Activated effector memory CD4-positive, alpha-beta T cell treated with anti-CD3 and anti-CD28 coated beads, Interleukin-2, amount 50 U/mL, for 16 hours (primary cell): ENCODE measurements at places on chromosomes 2 and 18.

GRCh38 chr2:214005337-214005736 is 405.5 kb upstream of the VWC2L start:
- DNase-seq = no peak

DNA sequence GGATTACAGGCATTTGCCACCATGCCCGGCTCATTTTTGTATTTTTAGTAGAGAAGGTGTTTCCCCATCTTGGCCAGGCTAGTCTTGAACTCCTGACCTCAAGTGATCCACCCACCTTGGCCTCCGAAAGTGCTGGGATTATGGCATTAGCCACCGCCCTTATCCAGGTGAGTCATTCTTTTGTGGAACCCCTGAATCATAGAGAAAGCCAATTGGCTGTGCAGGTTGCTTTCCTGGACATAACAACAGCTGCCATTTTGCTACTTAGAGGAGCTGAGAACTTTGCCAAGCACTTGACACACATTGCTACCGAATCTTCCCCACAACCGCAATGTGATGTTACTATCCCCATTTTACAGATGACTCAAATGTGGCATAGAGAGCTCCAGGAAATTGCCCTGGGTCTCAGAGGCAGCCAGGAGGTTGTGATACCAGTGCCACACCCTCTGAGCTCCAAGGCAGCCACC is 36.0 kb downstream of the SETBP1 start:
- DNase-seq = no peak

GRCh38 chr18:67151366-67151765 is 365.2 kb downstream of the DSEL start:
- no peak for DNase-seq

DNA sequence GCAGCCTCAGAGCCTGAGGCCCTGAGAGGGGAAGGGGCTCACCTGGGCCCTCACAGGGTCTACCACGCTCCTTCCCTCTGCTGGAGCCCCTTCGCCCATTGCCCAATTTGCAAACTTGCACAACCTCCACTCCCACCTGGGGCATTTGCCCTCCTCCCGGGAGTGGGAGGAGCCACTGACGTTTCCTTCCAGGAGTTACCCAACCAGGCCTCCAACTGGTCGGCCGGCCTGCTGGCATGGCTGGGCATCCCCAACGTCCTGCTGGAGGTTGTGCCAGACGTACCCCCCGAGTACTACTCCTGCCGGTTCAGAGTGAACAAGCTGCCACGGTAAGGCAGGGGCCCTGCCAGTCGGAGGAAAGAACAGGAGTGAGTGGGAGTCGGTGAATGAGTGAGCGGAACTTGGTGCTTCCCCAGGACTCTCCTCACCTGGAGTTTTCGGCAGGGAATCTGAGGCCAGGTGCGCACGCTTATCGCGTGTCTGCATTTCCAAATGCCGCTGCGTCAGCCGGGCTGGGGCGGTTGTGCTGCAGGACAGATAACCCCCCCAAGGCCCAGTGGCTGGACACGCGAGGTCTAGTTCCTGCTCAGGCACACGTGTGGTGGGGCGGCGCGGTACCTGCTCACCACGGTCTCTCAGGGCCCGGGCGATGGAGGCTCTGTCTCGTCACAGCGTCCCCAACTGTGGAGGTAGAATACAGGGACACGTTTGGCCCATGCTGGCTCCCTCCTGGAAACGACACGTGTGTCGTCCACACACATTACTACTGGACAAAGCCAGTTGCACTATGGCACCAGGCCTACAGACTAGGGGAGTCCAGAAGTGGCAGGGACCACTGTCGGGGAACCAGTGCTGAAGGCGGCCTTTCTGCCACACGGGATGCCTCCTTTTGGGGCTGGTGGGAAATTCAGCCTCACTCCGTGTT is 11.7 kb downstream of the ANO7 start:
- DNase-seq = no peak

GRCh38 chr2:36371928-36372391 is 16.4 kb downstream of the CRIM1 start:
- DNase-seq = no peak

GRCh38 chr2:9378433-9379390 is 44.6 kb downstream of the ITGB1BP1 start:
- DNase-seq = no peak

GRCh38 chr2:147560810-147561535 is 283.9 kb upstream of the ACVR2A start:
- DNase-seq = no peak

GRCh38 chr2:64980183-64980582 is 9.0 kb upstream of the SLC1A4 start:
- no peak for DNase-seq

DNA sequence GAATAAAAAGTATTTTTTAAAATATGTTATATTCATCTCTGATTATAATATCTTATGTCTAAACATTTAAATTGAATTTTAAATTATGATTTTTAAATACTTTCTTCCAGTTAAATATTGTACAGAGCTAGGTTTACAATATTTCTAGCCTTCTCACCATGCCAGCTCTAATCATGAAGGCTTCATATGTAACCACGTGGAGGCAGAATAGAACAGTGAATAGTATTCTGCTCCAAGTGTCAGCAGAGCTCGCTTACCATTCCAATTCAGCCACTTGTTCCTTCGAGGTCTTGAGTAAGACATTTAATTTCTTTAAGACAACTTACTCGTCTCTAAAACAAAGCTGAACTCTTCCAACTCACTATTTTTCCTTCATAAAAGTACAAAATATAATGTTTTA is 871.8 kb downstream of the SUCLG1 start:
- no peak for DNase-seq

GRCh38 chr2:36509075-36509474 is 88.9 kb downstream of the FEZ2 start:
- no peak for DNase-seq

- no peak for DNase-seq
These were observed 30.8 kb upstream of the TMEM214 start for GRCh38 chr2:27001950-27002349.

- DNase-seq = no peak
These were observed 177.8 kb upstream of the EPAS1 start for GRCh38 chr2:46119453-46119852.

DNA sequence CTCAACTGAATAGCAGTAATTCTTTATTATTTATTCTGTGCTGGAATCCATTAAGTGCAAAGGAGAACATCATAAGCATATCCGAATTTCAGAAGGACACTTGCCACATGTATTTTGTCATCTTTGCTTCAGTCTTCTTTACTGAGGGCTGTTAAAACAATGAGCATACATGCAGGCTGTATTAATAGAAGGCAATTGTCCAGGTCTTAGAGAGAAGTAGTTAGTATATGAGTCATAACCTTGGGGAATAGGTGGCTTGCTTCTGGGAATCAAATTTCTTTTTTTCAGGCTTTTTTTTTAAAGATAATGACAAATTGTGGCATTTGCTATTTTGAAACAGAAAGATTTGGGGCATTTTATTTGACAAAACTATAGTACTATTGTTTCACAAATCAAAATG is 773.5 kb downstream of the CNTNAP5 start:
- DNase-seq = no peak

- no peak for DNase-seq
These were observed 158.6 kb upstream of the CELF4 start for GRCh38 chr18:37724206-37724605.

- peak; percentile 59 for DNase-seq
These were observed 2.7 kb upstream of the ESPNL start for GRCh38 chr2:238097201-238097987.

DNA sequence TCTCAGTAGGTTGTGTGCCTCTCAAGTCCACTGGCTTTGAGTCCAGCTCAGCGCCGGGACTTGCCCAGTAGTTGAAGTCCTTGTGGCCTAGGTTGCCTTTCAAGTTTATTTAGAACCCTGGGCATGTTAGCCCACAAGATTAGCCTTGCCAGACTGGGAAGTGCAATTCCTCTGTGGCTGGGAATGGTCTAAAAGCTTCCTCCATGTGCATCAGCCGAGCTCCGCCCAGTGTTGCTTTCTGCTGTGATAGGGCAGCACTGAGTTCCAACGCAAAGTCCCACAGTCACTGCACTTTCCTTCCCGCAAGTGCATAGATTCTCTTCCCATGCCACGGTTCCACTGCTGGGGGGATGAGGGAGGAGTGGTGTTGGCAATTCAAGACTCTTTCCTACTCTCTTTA is 308.9 kb upstream of the THUMPD2 start:
- DNase-seq = no peak

DNA sequence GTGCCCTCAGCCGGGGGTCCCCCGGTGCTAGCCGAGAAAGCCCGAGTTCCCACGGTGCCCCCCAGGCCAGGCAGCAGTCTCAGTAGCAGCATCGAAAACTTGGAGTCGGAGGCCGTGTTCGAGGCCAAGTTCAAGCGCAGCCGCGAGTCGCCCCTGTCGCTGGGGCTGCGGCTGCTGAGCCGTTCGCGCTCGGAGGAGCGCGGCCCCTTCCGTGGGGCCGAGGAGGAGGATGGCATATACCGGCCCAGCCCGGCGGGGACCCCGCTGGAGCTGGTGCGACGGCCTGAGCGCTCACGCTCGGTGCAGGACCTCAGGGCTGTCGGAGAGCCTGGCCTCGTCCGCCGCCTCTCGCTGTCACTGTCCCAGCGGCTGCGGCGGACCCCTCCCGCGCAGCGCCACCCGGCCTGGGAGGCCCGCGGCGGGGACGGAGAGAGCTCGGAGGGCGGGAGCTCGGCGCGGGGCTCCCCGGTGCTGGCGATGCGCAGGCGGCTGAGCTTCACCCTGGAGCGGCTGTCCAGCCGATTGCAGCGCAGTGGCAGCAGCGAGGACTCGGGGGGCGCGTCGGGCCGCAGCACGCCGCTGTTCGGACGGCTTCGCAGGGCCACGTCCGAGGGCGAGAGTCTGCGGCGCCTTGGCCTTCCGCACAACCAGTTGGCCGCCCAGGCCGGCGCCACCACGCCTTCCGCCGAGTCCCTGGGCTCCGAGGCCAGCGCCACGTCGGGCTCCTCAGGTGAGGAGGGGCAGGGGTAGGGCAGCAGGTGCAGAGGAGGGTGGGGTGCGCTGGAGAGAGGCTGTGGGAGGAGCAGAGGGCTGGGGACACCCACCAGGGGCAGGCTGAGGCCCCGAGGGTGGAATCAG is 14.1 kb upstream of the GMPPA start:
- DNase-seq = no peak

DNA sequence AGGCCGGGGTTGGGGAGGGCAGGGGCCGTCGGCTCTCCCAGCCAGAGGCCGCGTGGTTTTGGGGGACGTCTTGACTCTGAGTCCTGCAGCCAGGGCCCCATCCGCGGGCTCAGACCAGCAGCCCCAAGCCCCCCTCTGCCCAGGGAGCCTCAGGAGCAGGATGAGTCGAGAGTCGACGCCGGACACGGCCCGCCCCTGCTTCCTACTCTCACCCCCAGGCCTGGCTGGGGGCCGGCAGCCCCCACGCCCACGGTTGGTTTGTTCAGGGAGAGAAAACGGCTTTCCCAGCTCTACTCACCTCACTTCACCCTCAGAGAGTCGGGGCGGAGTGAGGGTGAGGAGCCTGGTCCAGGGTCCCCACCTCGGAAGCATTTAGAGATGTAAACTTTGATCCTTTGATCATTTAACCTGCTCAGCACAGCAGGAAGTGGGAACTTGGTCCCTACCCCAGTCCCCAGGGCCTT is 6.9 kb downstream of the SNORC start:
- DNase-seq = peak; percentile 54

DNA sequence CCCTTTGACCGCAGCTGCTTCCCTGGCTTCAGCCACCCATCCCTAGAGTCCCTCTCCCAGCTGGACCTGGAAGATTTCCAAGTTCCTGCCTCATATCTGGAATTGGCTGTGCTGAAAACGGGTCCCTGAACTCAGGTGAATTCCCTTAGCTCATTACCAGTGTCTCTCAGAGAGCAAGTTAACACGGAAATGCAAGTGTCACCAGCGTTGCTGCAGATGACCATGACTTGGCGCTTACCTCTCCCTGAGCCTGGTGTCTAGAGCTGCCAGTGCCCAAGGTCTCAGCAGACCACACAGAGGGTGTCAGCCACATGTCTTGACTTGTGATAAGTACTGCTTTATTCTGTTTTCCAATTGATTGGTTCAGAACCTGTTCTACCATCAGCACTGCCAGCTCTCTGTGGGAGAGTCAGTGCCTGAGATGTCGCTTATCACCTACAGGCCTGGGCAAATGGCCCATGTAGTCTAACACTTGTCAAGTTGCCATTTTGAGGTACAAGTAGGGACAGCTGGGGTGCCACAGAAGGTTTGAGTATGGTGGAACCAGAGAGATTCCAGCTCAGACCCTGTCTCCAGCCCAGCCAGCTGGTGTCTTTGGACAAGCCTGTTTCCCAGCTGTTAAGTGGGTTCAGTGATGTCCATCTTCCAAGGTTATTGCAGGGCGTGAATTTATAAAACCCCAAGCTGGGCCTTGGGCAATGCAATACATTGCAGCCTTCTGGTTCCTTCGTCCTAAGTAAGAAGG is 48.7 kb downstream of the LYPD1 start:
- DNase-seq = no peak

DNA sequence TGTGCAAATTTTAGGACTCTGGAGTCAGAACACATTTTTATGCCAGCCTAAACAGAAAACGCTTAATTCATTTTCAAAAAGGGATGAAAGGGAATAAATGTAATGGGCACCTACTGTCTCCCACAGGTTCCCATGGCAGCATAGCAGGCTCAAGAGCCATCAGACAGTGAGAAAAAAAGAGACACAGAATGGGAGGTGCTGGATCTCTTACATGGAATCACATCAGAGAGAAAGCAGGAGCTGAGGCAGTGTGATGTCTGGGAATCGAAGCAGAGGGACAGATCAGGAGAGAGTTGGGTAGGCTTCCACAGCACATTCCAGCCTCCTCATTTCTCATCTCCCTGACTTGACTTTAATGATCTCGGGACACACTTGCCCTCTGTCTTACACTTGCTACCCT is 684.3 kb downstream of the KCNJ3 start:
- DNase-seq = no peak

DNA sequence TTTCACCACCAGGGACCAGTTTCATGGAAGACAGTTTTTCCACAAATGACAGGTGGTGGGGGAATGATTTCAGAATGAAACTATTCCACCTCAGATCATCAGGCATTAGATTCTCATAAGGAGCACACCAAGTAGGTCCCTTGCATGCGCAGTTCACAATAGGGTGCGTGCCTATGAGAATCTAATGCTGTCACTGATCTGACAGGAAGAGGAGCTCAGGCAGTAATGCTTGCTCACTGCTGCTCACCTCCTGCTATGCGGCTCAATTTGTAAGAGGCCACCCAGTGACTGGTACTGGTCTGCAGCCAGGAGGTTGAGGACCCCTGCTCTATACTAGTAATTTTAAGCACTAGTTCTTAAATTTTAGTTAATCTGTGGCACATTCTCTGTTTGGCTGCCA is 107.8 kb downstream of the IKZF2 start:
- DNase-seq = no peak
